Uterus (tissue), 4 donors: ENCODE measurements at places on chromosomes 7 and 10. TPM values are rescaled to one million over a fixed set of nuclear protein-coding genes. Genes with fewer than 3 reads are reported as not detected.

Gene SLC26A3
- 0.29 TPM for total RNA-seq

Gene SLC18A3
- total RNA-seq = not detected

GRCh38 chr10:27998954-27999275 is at the start of gene ODAD2:
ODAD2 (minus strand) TSS chr10:27999079; CDS start chr10:27995142, 3,937 bp downstream.
- no peaks in the 10 kb centered on the region for H3K4me1 ChIP-seq
- DNase-seq = no peak
- peak within 1 kb of the TSS; percentile 56 for H3K4me3 ChIP-seq
- no peaks in the 10 kb centered on the region for H3K36me3 ChIP-seq
- H3K27me3 ChIP-seq = no peaks in the 10 kb centered on the region

DNA sequence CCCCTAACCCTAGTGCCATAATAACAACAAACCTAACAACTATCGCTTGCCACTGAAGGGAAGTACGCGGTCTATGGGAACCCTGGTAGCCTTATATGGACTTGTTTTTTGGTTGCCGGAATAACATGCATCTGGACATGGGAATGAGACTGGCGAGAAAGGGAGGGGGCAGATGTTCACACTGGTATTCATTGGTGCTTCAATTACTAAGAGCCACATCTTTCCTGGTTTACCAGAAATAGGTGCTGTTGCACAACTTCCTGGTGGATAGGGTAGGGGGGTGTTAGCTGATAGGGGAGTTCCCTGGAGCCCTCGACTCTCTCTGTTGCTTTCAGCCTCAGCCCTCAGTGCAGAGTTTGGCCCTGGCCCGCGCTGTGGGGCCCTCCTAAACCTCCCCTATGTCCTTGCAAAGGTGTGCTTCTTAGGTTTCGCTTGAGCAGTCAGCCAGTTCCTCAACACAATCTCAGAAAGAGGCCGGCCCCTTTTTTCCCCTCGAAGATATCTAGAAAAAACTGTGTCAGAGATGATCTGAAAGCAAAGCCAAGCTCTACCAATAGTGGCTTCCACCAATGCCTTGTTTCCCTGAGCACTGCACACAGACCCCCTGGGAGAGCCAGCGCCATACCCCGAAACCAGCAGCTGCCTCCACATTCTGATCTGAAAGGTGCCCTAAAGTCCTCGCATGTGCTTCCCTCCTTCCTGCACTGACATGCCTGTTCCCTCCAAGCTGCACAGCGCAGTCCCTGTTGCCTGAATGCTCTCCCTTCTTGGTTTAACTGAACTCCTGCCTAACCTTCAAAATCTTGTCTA is 13.5 kb downstream of the TBXAS1 start:
- H3K27me3 ChIP-seq = no peaks in the 10 kb centered on the region
- H3K36me3 ChIP-seq = no peaks in the 10 kb centered on the region
